H1 (cell line): ENCODE measurements at places on chromosomes 6 and 20. TPM values are rescaled to one million over a fixed set of nuclear protein-coding genes. Genes with fewer than 3 reads are reported as not detected.

The ENPP4 gene
- total RNA-seq, result 4.2 and 4.4 TPM in 2 replicates

The GJE1 gene
- total RNA-seq, result not detected in 2 replicates

The MYL9 gene
- 193 TPM in 2 replicates for total RNA-seq

The TMEM74B gene
- 2.8 and 4.0 TPM in 2 replicates for total RNA-seq

The CAGE1 gene
- 0.09 TPM in 1 of 2 replicates, not detected in the other for total RNA-seq

The GPX5 gene
- total RNA-seq, result not detected in 2 replicates
